ENCODE measurements at places on chromosomes 1 and 21.

GRCh38 chr1:77412820-77413530 lies 131.2 kb downstream of the AK5 start:
- DNase-seq: no peak

- DNase-seq: no peak
These were observed 166.4 kb upstream of the IRF2BP2 start for GRCh38 chr1:234776256-234776875.

- no peak for DNase-seq
These were observed 62.8 kb downstream of the NGF start for GRCh38 chr1:115275216-115275615.

DNA sequence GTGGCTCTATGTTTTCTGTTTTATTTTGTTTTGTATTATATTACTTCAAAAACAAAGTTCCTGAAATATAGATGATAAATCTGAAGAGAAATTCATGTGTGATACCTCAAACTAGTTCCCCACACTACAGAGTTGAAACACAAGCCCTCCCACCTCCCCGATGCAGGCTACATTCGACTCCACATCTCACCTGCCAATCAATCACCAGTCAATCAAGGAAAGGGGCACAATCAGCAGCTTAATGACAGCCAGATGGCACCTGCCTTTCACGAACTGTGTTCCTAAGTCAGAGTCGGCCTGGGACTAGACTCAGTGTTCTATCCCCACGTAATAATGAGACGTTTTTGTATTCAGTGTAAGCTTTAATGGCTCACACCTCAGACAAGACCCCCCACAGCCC lies 313.4 kb downstream of the SPATA17 start:
- DNase-seq: no peak

DNA sequence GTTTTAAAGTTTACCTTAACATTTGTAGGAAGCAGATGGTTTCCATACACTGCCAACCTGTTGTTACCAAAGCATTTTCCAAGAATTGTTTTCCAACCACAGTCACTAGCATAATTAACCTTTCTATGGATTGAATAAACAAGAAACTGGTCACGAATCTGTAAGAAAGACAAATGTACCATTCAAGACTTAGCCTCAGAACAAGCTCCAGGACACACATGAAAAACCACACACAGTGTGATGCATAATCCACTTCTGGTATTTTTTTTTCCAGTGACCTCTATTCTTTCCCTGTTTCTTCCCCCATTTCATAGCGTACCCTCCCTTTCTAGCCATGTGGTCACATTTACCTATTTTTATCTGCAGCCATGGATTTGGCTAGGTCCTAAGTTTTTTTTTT lies 29.6 kb upstream of the C1orf87 start:
- no peak for DNase-seq

- no peak for DNase-seq
These were observed 94.9 kb downstream of the MRPL37 start for GRCh38 chr1:54294887-54295286.

DNA sequence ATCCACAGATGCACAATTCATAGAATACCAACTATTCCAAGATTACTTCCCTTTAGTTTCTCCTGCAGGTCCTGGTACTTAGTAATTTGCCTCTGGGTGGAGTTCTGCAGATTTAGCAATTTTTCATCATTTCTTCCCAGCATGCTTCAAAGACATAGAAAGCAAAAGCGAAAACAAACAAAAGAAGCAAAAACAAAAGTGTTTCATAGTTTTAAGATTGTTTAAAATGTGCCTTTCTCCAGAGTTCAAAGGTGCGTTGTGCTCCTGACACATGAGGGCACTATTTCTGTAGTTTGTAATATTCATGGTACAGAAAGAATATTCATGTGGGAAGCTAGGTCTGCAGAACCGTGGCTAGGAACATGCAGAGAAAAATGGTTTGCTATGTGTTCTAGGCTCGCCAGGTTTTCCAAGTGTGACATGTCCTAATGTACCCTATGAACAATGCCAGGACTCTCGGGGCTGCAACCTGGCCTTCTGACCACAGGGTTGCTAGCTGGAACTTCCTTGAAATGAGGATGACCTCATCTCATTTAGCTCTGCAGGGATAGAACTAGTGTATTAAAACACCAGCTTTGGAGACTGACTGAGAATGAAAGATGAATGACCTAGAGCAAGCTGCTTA lies 30.0 kb upstream of the RCSD1 start:
- peak; percentile 27 for DNase-seq

GRCh38 chr1:154431586-154432373 lies 26.6 kb downstream of the IL6R start:
- DNase-seq: peak; percentile 67

GRCh38 chr1:200290010-200290685 lies 119.7 kb downstream of the ZNF281 start:
- no peak for DNase-seq

DNA sequence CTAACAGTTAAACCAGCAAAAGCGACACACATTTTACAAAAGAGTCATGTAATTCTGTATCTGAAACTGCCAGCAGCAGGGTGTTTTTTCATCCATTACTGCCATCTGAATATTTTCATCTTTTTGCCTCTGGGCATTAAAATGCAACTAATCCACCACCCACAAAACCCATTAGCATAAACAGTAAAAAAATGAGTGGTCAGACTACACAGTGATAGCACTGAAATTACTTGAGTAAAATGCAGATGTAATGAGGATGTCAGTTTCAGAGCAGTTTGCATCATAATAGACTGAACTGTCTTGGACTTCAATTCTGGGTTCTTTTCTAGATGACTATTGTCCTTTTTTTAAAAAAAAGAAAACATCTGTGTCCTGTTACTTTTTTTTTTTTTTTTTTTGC lies 132.3 kb downstream of the GABPA start:
- no peak for DNase-seq

- no peak for DNase-seq
These were observed 32.2 kb upstream of the ARTN start for GRCh38 chr1:43901196-43901961.

GRCh38 chr1:109635862-109636200 lies 16.2 kb downstream of the AMPD2 start:
- DNase-seq: no peak

DNA sequence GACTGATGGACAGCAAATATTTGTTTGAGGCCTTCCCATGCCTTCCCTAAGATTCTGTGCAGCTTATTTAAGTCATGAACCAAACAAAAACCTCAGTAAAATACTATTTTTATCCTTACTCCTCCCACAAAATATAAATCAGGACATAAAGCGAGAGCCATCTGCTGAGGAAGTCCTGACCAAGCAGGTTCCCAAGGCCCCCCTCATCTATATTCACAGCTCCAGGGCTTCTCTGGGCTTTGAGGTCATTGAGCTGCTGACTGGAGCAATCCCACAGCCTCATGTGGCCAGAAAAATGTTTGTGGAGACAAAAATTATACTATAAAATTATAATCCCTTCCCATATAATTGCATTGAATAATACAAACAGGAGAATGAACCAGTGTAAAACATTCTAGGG lies 846.2 kb downstream of the ADGRL2 start:
- no peak for DNase-seq

DNA sequence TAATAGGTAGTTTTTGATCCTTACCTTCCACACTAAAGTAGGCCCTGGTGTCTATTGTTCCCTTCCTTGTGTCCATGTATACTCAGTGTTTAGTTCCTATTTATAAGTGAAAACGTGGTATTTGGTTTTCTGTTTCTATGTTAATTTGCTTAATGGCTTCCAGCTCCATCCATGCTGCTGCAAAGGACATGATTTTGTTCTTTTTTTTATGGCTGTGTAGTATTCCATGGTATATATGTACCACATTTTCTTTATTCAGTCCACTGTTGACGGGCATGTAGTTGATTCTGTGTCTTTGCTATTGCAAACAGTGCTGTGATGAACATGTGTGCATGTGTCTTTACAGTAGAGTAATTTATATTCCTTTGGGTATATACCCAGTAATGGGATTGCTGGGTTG lies 20.8 kb downstream of the PRCC start:
- no peak for DNase-seq

DNA sequence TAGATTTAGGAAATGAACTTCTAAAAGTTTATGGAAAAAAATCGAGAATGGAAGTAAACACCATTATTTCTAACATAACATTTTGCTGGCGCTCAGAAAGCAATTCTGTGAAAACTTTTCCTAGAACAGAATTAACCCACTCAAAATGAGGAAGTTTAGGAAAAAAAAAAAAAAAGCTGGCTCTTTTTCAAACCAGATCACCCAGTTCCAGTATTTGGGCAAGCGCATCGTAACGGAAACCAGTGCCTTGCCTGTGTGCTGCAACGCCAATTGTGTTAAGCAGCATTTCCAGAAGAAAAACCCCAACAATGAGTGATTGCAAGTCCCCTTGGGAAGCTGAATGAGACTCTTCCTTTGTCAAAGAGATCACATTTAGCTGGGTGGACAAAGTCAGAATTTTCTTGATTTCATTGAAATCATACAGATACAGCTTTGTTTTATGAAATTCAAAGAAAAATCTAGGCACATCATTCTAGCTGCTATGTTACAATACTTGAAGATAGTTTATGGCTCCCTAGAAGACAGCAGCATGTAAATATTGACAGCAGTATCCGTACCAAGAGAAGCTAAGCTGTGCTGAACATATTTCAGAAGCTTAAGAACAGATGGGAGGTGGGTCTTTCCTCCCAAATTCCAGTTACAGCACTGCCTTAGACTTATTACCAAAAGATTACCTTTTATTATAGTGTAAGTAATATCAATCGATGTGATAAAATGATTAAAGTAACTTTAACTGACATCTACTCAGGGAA lies 113.4 kb downstream of the ERG start:
- no peak for DNase-seq

DNA sequence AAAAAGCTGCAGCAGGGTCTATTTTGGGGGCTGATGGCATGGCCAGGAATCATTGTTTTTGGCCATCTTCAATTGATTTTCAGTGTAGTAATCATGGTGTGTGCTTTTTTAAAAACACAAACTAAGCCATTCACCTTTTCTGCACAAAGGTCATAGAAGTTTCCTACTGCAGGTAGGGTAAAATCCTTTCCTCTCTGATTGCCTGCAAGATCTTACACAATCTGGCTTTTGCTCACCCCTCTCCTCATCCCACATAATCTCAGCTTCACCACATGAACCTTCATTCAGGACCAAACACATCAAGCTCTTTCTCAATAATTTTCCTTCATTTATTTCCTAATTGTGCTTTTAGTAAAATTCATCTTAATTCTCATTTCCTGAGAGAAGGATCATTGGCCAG lies 38.3 kb upstream of the GBP5 start:
- no peak for DNase-seq

DNA sequence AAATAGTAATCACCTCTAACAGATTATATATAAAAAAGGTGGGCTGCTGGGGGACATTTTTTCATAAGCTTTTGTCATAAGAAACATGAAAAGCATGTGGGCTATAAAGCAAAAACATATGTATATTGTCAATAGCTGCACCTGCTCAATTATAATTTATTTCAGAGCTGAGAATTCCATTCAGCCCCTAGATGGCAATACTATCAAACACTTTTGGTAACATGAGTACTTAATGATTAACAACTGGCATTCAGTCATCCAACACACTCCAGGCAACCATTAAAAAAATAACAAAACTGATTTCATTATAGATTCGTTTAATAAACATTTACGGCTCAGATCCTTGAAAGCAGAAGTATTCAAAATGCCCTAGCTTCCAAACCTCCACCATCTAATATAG lies 115.1 kb downstream of the KCTD3 start:
- no peak for DNase-seq

DNA sequence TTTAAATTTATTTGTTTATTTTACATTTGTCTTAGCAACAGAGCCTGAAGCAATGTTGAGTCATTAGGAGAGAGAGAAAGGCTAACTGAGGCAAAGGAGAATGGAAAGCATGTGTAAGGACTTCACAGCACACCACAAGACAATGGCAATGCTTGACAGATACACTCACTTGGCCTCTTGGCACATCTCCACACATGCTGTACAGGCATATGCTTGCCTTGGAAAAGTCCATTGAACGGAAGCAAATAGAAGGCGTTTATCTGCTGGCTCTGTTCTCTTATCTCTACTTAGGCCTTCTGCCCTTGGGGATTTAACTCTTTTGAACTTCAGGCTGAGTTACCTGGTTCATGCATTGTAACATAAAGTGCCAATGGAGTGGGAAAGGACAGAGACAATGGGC lies 262.2 kb upstream of the POU3F1 start:
- no peak for DNase-seq

DNA sequence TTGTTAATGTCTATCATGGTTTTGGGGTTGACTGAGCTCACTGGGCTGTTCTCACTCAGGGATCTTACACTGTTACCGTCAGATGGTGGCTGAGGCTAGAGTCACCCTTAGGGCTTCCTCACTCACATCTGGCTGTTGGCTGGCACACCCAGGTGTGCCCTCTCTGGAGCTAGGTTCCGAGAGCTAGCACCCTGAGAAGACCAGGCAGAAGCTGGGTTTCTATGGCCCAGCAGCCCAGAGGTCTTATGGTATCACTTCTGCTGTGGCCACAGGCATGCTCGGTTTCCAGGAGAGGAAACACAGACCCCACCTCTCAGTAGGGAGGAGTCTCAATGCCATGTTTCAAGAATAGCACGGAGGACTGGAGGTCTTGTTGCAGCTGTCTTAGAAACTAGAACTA lies 20.7 kb upstream of the KIF1B start:
- DNase-seq: no peak

- DNase-seq: no peak
These were observed 174.8 kb upstream of the SYT6 start for GRCh38 chr1:114328361-114328904.
